ENCODE measurements at places on chromosomes 2 and 18.

DNA sequence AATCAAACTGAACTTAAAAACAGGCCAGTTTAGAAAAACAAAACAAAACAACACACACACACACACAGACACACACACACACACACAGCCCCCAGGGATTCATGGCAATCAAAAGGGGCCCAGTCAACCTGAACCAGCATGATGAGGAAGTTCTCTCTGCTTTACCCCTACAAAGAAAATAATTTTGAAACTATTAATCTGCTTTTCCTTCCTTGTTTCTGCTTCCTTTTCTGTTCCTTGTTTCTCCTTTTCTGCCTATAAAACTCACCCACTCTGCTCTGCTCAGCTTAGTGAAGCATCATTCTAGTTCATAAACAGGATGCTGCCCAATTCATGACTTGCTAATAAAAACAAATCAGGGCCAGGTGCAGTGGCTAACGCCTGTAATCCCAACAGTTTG lies 203.1 kb downstream of the RAB3GAP1 start:
- no peak for DNase-seq

DNA sequence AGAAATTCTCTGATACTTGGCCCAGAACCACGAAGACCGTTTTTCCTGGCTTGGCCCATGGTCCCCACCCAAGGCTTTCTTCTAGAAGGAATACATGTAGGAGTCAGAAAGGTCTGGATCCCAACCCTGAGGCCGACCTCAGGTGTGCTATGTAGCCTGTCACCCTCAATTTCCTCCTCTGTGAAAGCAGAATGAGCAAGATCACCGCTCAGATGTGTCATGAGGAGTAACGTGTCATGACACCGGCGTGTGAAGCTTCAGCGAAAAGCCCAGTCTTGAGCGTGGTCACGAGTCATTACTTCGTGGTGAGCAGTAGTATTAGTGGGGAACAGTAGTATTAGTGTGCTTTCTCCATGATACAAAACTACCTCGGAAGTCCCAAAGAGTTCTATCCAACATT lies 103.4 kb downstream of the ALPK2 start:
- no peak for DNase-seq

GRCh38 chr2:190891889-190892288 lies 11.3 kb downstream of the GLS start:
- DNase-seq: no peak

DNA sequence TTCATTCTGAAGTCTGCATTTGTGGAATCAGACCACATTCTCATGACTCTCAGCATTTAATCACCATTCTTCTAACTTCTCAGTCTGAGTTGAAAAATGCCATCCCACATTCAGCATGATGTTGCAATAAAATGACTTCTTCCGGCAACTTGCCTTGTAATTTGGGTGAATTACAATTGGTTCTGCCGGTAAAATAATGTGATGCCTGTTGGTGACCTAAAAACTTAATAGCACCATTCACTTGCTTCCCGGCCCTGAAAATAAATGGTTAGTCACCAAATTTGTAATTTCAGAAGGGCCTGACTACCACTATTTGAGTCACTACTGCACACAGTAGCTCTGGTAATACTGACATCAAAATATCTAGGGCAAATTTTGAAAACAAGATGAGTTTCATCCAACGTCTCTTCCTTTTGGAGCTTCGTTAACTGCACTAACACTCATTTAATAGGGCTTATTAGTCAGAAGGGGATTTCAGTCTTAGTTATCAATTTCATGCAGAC lies 637.1 kb upstream of the CHAC2 start:
- no peak for DNase-seq

GRCh38 chr2:186276909-186277308 lies 209.2 kb upstream of the ZC3H15 start:
- DNase-seq: no peak

DNA sequence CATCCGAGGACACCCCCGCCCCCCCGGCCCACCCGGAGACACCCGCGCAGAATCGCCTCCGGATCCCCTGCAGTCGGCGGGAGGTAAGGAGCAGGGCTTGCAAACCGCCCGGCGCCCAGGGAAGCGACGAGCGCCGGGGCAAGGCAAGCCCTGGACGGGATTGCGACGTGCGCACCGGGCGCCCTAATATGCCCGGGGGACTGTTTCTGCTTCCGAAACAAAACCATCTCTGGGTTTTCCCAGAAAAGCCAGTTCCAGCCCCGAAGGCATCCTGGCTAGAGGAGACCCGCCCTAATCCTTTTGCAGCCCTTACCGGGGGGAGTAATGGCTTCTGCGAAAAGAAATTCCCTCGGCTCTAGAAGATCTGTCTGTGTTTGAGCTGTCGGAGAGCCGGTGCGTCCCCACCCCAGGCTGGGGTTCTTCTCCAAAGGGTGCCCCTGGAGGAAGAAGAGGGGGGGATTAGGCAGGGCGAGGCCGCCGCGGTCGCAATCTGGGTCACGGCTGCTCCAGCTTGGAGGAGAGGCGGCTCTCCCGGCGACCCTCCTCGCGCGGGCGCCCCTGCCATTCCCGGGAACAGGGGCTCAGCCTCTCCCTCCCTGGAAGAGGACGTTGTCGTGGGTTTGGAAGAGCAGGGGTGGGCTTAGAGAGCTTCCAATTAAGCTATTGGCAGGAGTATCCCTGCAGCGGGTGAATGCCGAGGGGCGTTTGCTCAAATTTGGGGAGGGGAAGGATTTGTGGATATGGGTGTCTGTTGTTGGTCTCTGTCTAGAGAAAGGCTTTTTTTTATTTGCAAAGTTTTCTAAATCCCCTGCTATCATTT lies 521 bp downstream of the MYCN start:
- DNase-seq: no peak

DNA sequence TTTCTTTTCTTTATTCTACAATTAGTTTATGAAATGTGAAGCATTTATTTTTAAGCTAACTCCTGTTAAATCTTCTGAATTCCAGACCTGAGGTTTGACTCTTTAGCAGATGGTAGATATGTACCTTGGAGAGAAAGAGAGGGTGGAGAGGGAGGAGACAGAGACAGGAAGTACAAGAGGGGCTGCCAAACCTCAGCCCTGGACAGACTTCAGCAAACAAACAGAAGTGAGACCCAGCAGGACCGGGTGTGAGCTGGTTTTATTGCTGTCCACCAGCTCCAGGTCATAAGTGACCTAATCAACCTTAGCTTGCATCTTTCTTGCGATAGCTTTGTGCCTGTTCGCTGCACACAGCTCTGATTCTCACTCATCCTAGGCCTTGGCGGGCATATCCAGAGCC lies 168.6 kb downstream of the CNTNAP5 start:
- DNase-seq: no peak

DNA sequence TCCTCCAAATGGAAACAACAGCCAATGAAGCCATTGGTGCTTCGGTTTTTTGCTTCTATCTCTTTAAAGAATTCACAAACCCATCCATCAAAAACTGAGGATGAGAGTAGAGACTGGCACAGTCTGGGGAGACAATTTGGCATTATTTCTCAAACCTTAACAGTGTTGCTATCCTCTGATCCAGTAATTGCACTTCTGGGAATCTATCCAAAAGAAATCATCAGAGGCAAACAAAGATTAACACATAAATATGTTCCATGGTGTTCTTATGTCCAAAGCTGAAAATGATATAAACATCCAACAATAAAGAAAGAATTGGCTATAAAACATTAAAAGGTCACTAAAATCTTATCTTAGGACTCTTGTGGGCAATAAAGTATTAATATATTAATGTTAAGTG lies 35.1 kb downstream of the REEP1 start:
- DNase-seq: no peak

DNA sequence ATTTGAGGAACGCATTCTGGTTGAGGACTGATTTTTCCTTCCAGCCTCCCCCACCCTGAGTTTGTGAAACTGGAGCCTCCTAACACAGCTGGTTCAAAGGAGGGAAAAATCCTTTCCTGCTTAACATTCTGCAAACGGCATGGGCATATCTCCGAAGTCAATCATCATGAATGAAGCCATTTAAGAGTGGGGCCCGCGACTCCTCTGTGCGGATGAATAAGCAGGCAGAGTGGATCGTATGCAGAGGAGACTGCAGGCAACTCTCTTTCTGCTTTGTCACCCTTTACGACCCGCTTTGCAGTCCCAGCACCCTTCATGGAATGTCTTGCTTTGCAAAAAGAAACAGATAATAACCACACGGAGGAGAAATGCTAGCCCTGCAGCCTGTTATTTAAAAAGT lies 305.2 kb downstream of the CLIP4 start:
- no peak for DNase-seq

GRCh38 chr2:177430411-177430810 lies 37.8 kb downstream of the AGPS start:
- DNase-seq: no peak

- no peak for DNase-seq
Observed at GRCh38 chr2:129347486-129348217, 631.8 kb upstream of the RAB6C start.

DNA sequence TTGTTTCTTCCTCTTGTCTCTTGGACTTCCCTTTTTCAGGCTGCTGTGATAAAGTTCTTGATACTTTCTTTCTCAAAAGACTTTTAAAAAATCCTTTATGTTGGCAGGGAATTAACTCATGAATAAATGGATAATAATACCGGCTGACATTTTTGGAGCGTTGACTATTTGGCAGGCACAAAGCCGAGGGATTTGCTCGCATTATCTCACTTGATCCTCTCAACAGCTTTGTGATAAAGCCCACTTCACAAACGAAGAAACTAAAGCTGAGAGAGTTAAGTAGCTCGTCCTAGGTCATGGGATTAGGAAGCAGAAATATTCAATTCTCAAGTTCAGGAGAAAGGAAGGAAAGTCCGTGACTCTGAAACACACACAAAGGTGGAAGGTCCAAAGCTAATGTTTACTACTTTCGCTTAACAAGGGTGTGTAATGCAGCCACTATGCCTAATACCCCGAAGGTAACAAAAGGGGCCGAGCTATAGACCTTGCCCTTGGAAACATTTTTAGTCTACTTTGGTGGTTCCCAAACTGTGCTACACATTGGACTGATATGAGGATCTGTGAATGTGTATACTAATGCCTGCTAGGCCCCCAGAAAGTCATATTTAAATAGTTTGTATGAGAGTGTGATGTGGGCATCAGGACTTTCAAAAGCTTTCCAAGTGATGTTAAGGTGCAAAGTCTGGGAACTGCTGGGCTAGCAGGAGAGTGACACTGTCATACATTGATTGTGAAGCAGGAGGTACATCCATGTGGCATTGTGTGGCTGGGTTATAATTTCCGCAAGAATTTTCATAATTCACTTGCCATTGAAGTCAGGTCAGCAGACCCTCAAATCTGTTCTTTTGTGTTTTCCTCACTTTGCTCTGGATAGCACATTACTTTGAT lies 508.4 kb downstream of the PLCL1 start:
- no peak for DNase-seq

GRCh38 chr2:64750001-64750816 lies 96.5 kb upstream of the SERTAD2 start:
- DNase-seq: no peak

DNA sequence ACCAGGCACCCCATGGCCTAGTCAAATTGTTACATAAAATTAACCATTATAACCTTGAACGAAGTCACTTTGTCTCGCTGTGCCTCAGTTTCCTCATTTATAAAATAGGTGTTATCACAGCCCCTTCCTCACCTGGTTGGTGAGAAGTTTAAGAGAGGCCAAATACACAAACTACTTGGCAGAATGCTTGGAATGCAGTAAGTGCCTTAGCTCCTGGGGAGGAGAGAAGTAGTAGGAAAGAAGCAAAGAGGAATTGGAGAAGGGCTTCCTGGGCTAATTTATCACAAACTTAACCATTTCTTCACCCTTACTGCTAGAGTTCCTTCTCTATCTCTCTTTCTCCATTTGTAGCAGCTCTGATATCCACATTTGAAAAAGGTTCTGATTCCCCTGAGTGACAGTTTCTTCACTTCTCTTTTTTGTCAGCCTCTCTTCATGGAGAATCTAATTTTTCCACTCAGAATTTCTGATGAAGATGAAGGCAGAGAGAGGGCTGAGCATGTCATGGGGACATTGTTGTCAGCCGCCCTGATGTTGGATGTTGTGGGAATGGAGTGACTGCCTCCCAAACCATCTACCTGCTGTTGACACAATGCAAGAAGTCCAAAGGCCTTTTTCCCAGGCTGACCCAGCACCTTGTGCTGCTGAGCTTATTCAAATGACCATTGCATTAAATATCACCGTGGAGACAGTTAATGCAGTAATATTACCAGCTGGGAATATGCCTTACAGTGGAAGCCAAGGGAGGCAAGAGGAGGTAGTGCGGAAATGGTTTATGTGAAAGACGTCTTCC lies 60.4 kb downstream of the BOD1L2 start:
- DNase-seq: no peak

- no peak for DNase-seq
Observed at GRCh38 chr2:122083256-122084048, 328.0 kb downstream of the TSN start.

- DNase-seq: no peak
Observed at GRCh38 chr2:72581560-72582181, 244.2 kb downstream of the EXOC6B start.

DNA sequence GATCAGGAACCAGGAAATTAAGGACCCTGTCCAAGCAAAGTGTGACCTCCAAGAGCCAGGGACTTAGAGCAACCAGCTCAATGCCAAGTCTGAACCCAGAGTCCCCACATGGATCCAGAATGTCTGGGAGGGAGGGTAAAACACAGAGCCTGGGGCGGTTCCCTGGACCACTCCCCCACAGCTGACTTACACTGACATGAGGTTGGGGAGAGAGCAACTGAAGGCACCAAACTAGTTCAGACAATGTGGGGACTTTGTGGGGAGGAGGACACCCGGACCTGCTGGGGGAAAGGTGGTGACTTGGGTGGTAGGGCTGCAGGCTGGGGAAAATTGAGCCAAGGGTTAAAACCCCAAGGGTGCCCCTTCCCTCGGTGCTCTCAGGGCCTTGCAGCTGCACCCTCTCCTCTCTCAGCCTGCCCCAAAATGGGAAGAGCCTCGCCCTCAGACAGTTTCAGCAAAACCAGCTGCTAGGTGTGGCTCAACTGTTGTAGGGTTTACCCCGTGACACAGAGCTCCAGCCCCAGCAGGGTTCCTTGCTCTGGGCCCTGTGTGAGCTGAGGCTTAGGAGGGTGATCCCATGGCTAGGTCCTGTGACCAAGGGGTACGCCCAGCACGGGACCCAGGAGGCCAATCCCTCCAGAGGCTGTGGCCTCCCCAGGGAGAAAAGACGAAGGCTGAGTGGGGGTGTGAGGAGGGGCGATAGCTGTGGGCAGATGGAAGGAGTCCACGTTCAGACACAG lies 28.6 kb downstream of the MARCO start:
- DNase-seq: no peak

- no peak for DNase-seq
Observed at GRCh38 chr2:67965246-67965645, 97.6 kb downstream of the C1D start.

DNA sequence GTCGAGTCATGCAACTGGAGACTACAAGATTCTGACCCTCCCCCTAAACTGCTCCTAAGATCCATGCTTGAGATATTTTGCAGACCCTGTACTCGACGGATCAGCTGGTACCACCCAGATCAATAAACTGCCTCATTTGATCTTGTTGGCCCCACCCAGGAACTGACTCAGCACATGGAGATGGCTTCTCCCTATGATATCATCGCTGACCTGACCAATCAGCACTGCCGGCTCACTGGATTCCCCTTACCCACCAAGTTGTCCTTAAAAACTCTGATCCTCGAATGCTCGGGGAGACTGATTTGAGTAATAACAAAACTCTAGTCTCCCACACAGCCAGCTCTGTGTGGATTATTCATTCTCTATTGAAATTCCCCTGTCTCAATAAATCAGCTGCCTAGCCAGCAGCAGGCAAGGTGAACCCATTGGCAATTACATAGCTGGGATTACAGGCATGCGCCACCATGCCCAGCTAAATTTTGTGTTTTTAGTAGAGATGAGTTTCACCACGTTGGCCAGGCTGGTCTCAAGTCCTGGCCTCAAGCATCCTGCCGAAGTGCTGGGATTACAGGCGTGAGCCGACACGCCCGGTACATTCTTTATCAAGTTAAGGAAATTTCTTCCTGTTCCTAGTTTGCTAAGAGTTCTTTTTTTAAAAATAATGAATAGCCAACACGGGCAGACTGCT lies 43.6 kb downstream of the VPS54 start:
- no peak for DNase-seq
